ENCODE measurements at places on chromosomes 3 and 15.

DNA sequence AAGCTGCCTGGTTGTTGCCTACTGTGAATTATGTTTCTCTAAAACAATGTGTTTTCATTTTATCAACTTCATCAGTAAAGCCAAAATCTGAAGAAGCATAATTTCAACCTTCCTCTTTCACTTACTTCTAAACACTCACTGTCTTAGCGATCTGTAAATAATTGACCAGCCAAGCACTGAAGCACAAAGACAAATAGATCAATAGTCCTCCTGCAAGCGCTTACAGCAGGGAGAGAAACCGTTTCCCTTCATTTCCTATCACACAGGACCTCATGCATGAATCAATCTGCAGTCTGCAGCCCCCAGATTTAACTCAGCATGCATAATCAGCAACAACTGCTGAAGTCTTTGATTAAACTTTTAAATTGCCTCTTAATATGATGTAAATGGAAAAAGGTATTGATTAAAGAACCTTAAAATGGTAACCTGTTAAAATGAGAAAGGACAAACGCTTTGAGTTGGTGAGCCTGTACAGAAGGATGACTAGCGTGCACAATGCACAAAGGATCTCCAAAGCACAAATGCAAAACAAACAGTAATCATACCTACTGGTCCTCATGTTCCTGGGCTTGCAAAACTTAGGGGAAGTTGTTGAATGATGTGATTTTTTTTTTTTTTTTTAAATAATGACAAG lies 370.2 kb upstream of the ZNF385D start:
- DNase-seq = no peak

GRCh38 chr3:129013491-129013891 lies 12.4 kb downstream of the EFCC1 start:
- no peak for DNase-seq

- no peak for DNase-seq
These were observed 32.4 kb downstream of the PEAK1 start for GRCh38 chr15:77387365-77388105.

DNA sequence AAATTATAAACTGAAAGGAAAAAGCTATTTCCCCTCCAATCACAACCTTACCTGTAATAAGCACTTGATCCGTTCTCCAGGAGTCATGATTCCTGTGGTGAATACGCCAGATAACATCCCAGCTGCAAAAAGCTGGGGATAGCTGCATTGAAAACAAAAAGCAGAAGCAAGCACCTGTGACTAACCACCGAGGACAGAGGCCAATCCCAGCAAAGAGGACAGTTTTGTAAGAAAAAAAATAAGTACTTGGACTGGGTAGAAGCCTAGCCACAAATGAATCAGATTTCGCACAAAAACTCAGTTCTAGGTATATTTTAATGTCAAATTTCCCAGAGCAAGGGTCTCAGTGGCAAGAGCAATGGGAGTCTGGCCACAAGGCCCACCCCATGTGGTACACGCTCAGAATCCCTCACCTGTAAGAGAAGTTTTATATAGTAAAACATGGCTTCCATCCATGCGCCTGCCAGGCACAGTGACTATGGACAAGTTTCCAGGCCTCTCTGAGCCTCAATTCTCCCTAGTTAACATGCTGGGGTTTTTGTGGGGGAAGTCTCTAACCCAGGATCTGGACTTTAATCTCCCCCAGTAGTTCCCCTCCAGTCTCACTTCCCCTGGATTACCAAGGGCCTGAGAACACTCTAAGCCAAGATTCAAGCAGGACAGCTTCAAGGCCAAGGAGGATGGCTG lies 19.2 kb downstream of the SLC25A20 start:
- no peak for DNase-seq

DNA sequence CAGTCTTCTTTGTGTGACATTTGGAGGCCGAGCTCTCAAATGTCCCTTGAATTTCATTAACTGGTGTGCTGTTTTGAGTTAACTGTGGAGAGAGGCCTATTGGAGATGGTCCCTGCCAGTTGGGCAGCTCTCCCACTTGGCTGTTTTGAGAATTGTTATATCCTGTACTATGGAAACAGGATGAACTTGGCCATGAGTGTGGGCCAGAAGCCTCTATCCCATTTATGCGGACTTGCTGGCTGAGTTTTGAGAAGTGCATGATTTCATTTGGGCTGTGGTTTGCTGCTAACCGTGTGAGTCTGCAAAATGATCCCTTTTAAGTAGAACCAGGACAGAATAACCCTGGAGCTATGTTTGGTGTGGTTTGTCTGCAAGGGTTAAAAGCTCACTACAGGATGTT lies 366.0 kb downstream of the PTPRG start:
- peak; percentile 74 for DNase-seq

Data from heart right ventricle (tissue), 16 donors.